Activated naive CD4-positive, alpha-beta T cell treated with Interleukin-2 at 50 U/mL for 16 hours (primary cell): ENCODE measurements at places on chromosomes 5 and 9.

- no peak for DNase-seq
Observed at GRCh38 chr9:75814667-75815066, 75.8 kb upstream of the PCSK5 start.

- no peak for DNase-seq
Observed at GRCh38 chr5:120098426-120098825, 365.7 kb upstream of the PRR16 start.

DNA sequence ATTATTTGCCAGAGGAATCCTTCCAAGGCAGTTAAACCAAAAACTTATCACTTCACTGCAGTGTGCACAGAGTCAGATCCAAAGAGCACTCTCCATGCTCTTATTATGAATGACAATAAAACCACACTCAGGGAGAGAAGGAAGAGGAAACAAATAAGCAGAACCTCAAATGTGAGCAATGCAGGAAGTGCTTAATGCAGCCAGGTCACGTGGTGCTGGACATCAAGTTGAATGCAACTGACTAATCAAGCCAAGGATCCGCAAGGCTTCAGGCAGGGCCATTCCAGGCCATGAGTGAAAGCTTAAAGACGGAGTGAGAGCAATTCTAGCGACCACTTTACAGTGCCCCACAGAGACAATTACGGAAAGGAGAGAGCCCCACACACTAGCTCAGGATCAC lies 230.4 kb upstream of the PUM3 start:
- DNase-seq = no peak

GRCh38 chr9:92426501-92427145 lies 2.4 kb upstream of the OMD start:
- no peak for DNase-seq

- DNase-seq = no peak
Observed at GRCh38 chr5:75706775-75707174, 10.5 kb downstream of the POC5 start.

DNA sequence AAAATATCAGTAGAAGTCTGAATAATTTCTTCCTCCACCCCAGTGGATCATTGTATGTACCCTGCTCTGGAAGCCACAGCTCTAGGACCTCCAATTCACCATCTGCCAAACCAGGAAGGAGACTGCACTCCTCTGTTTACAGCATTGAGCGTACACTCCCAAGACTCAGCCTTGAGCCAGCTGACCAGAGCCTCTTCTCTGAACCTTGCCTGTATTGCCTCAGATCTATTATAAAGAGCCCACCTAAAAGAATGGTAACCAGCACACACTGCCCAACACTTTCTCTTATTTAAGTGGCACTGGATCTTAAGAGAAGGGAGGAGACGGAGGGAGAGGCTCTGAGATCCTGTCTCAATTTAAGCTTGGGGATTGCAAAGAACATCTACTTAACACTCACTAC lies 217.8 kb upstream of the RASEF start:
- DNase-seq = no peak
